ENCODE measurements at places on chromosomes 5 and 9. TPM values are rescaled to one million over a fixed set of nuclear protein-coding genes. Genes with fewer than 3 reads are reported as not detected.

GRCh38 chr5:151737431-151737830, 21.0 kb downstream of the ATOX1 start:
- DNase-seq = no peak

GRCh38 chr5:132265336-132266030, 8.0 kb downstream of the PDLIM4 start:
- DNase-seq = peak; percentile 73

GRCh38 chr5:150497274-150497988, 10.5 kb upstream of the NDST1 start:
- DNase-seq = peak; percentile 59

DNA sequence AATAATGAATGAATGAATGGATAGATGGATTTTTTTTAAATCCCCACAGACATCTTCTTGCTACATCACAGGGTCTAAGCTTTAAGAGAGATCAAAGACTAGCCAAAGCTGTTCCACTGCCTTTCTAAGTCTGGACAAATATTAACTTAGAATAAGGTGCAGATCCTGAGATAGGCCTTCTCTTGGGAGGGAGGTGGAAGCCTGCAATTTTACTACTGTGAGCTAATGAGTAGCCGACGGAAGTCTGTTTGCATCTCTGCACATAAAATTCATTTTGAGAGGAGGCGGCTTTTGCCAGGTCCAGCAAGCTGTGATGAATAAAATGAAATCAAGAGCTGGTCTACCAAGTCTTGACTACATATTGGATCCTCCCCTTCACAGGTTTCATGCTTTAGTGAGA, 484.9 kb downstream of the TMEM38B start:
- peak; percentile 42 for DNase-seq

- no peak for DNase-seq
Observed at GRCh38 chr5:35331956-35332950, 102.0 kb upstream of the PRLR start.

DNA sequence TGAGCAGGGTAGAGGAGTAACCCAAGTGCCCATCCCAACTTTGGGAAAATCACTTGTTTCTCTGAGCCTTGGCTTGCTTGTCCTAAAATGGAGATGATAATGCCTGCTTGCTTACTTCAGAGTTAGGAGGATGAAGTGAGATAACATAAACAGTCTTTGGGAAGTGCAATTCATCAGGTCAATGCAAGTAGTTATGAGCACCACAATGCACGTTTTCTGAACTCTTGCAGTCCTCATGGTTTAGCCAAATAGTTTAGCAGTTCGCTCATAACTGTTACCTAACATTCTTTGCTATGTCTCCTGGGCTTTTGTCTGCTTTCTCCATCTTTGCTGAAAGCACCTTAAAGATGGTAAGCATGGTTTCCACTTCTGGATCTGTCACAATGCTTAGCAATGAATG, 270.0 kb downstream of the ADAMTSL1 start:
- no peak for DNase-seq

DNA sequence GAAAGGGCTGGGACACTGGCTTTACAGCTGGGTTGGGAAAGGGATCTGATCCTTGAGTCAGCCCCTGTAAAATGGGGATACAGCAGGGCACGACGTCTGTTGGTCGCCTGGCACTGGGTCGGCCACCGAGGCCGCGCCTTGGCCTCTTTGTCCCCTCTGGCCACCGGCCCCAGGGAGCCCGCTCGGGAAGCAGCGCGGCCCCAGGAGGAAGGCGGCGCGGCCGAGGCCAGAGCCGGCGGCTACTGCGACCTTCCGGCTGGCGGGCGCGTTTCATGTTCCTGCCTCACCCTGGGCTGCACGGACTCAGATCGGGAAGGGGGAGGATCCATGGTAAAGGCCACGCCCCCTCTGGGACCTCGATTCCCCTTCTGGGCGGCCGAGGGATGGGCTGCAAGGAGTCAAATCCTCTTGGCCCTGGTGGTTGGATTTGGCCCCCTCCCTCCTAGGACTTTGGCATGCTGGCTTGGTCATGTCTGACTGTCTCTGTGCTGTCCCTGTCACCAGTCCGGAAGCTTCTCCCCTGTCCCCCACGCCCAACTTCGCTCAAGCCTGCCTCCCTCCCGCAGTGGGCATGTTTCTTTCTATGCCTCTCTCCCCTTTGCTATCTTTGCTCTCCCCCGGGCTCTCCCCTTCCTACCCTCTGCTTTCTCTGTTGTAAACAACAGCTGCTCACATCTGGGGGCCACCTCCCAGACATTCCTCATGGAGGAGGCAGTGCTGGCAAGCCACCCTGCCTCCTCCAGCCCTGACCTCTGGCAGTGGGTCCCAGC, 25.8 kb downstream of the FPGS start:
- DNase-seq = peak; percentile 86

DNA sequence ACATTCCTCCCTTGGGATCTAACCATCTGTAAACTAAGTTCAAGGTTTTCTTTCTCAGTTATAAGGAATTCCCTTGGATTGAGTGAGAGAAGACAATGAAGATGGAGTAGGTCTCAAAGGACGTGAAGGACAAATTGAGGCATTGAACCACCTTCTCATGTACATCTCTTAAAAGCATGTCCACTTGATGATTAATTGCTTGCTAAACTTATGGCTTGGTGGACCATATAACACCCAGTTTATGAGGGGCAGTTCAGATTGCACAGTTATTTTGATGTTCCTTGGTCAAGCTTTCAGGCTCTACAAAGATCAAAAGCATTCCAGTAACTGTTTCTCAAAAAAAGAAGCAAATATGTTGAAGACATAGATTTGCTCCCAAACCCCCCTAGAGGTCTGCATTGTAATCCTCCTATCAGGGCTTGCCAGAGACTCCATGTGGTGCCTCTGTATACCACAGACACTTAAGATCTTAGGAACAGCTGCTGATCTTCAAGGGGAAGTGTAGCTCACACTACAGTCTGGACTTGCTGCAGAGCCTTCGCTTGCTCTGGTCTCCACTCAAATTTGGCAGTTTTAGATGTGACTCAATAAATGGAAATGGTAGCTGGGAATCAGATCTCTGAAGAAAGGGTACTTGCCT, 56.9 kb upstream of the ALDH1A1 start:
- no peak for DNase-seq

DNA sequence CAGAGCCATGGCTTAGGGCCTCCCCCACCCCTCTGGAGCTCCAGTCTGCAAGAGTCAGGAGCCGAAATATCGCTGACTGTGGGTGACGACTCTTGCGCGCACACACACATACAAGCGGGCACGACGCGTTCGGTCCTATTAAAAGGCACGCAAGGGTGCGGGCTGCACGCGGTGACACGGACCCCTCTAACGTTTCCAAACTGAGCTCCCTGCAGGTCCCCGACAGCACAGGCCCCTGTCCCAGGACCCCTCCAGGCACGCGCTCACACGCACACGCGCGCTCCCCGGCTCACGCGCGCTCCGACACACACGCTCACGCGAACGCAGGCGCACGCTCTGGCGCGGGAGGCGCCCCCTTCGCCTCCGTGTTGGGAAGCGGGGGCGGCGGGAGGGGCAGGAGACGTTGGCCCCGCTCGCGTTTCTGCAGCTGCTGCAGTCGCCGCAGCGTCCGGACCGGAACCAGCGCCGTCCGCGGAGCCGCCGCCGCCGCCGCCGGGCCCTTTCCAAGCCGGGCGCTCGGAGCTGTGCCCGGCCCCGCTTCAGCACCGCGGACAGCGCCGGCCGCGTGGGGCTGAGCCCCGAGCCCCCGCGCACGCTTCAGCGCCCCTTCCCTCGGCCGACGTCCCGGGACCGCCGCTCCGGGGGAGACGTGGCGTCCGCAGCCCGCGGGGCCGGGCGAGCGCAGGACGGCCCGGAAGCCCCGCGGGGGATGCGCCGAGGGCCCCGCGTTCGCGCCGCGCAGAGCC, at the start of gene GRIN1:
GRIN1 (plus strand) TSS at position 433 of the 746 bp plus-strand sequence. CDS start 333 bp downstream, outside the sequence.
- peak; percentile 42 for DNase-seq

- no peak for DNase-seq
Observed at GRCh38 chr5:126858441-126858840, 81.5 kb downstream of the LMNB1 start.

GRCh38 chr9:136786451-136786850, 4.7 kb upstream of the TMEM141 start:
- no peak for DNase-seq

GRCh38 chr9:135948968-135949367, 12.2 kb downstream of the UBAC1 start:
- DNase-seq = no peak

DNA sequence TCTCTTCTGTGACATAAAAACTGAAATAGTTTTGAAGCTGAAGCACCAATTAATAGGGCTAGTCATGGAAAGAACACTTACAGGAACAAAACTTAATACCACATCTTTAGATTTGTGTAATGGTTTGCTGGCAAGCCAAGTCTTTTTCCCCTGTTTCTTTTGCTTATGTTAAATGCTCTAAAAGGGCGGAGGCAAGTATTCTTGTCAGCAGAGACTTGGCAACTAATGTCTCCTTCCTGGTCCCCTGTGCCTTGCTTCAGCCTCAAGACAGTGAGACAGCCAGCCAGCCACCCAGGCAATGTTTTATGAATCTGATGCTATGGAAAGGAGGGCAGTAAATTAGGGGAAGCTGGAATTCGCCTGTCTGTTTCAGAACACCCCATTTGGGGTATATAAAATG, 45.7 kb downstream of the PRRC1 start:
- DNase-seq = no peak

DNA sequence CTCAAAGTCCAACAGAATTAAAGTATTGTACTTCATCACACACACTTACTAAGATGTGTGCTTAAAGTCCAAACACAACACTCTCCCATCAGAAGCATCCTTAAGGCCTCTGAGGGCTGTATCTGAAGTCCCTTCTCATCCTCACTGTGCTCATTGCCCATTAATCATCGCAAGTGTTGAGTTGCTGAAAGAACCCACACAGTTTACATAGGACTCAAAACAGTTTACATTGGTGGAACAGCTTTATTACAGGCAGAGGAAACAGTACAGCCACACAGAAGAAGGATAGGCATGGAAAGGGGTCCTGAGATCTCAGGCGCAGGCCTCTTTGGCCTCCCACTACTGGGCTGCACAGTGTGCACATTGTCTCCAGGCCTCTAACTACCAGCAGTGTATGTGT, 113.4 kb downstream of the CMYA5 start:
- no peak for DNase-seq

DNA sequence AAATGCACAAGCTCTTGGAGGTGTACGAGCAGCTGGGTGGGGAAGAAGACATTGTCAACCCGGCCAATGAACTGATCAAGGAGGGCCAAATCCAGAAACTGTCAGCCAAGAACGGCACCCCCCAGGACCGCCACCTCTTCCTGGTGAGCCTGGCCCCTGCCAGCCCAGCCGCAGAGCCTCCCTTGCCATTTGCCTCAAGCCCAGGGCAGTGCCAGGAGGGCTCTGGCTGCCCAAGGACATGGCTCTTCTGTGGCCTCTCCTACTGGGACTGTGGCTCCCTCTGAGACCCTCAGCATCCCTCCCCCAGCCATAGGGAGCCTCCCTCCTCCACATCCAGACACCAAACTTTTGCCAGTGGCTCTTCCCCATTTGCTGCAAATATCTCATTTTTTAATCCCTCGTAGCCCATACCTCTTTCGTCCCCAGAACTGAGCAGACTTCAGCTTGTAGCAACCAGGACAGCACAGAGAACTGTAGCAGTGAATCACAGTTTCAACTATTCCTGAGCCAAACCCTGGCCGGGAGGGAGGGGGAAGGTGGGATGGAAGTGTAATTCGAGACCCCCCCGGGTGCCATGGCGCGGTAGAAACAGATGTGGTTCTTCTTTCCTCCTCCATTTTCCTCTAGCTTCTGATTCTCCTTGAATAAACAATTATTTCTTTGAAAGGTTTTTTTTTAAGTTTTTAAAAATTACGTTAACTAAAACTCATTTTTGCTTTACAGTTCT, 44.5 kb upstream of the SUSD3 start:
- no peak for DNase-seq

The ACSL6 gene
- polyA plus RNA-seq = 1.4 TPM

The CARTPT gene
- polyA plus RNA-seq = not detected

The FOXD4L5 gene
- 0.27 TPM for polyA plus RNA-seq

The NOXA1 gene
- polyA plus RNA-seq = 6.7 TPM

The MSX2 gene
- polyA plus RNA-seq = 1.0 TPM

The SLC1A3 gene
- 3.5 TPM for polyA plus RNA-seq

The AJM1 gene
- polyA plus RNA-seq = 1.00 TPM

The MLANA gene
- polyA plus RNA-seq = 1.0 TPM
